ENCODE measurements at places on chromosomes 1 and 21. TPM values are rescaled to one million over a fixed set of nuclear protein-coding genes. Genes with fewer than 3 reads are reported as not detected.

DNA sequence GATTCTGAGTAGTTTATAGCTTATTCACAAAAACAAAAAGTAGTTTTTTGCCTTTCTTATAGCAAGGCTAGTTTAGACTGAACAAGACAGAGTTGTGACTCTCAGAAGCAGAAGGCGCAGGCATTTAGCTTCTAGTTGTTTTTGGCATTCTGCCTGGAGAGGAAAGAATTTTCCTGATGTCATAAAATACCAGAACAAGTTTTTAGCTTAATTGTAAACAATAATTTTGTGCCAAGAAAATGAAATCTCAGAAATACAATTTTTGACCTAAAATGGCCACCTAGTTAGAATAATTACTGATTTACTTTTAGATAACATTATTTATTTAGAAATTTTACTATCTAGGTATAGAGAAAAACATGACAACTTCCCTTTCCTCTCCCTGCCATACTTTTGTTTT, 1.0 kb downstream of the DNAJB4 start:
- peak; percentile 90 for DNase-seq

DNA sequence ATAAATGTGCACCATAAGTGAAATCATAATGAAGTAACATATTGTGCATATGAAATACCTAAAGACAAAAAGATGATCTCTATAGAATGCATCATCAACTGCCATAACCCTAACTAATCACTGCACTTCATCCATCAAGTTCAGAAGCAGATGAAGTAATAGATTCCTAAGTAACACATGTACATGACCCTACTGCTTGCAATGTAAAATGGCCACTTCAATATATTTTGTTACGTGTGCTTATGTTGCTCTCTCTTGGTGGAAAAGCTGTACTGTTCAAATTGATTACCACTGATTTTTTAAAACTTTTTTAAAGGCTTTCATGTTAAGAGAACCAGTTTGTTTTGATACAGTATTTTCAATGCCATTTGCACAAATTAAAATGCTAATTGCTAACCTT, 141.8 kb downstream of the TTLL7 start:
- DNase-seq: peak; percentile 36

GRCh38 chr1:78035121-78035520, 10.6 kb upstream of the GIPC2 start:
- no peak for DNase-seq

The TMEM51 gene
- 10.2 TPM for total RNA-seq

Measured in dermis blood vessel endothelial cell (primary cell).